ENCODE measurements at places on chromosomes 2 and 18. TPM values are rescaled to one million over a fixed set of nuclear protein-coding genes. Genes with fewer than 3 reads are reported as not detected.

Gene ATP8B1
- 13.0 TPM for total RNA-seq

Gene RAD51AP2
- 0.28 TPM for total RNA-seq

Gene SCN2A
- 1.0 TPM for total RNA-seq

Gene SERPINB12
- not detected for total RNA-seq

Gene CXCR4
- 11.9 TPM for total RNA-seq

Gene COL3A1
- 608 TPM for total RNA-seq

Gene TUBA4B
- total RNA-seq, result not detected

Gene GLS
- total RNA-seq, result 77.2 TPM

- H3K36me3 ChIP-seq, result peaks cover 70% of the 10 kb centered on the region
- no peak overlapping the region for H3K27ac ChIP-seq
- H3K4me1 ChIP-seq, result no peaks in the 10 kb centered on the region
- H3K4me3 ChIP-seq, result no peak overlapping the region
- no peak for DNase-seq
Observed at GRCh38 chr18:23552505-23552904, 33.8 kb downstream of the NPC1 start.

DNA sequence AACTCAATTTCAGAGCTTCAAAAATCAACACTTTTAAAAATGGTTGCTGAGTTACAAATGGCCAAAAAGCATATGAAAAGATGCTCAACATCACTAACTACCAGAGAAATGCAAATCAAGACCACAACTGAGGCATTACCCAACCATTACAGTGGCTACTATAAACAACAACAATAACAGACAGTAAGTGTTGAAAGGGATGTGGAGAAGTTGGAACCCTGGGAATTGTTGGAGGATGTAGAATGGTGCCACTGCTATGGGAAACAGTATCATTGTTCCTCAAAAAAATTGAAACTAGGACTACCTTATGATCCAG lies 173.3 kb upstream of the SPRED2 start:
- no peaks in the 10 kb centered on the region for H3K4me1 ChIP-seq
- H3K4me3 ChIP-seq, result no peak overlapping the region
- H3K27ac ChIP-seq, result no peak overlapping the region
- H3K27me3 ChIP-seq, result no peaks in the 10 kb centered on the region
- H3K36me3 ChIP-seq, result no peaks in the 10 kb centered on the region

DNA sequence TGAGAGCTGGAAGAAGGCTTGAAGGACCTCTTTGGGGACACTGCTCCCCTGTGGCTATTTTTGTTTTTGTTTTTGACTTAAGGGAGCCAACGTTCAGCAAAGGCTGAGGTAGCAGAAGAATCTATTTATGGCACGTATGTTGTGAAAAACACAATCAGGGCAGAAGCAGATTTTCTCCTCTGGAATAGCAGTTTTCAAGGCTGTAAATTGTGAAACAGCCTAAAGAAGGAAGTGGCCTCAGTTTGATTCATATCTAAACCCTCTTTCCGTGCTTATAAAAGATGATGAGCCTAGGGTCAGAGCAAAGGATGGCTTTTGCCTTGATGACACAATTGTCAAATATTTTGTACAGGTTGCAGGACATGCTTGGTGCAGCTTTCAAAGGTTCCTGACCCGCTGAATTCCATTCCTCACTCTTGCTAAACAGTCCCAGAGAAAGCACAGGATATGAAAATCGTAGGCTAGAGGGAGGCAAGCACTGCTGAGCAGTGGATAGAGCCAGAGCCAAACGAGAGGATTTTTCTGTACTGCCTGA lies 106.2 kb upstream of the DLX2 start:
- no peak for DNase-seq
- no peaks in the 10 kb centered on the region for H3K36me3 ChIP-seq
- no peaks in the 10 kb centered on the region for H3K4me1 ChIP-seq
- H3K27ac ChIP-seq, result no peak overlapping the region
- no peaks in the 10 kb centered on the region for H3K27me3 ChIP-seq

- no peaks in the 10 kb centered on the region for H3K36me3 ChIP-seq
- DNase-seq, result no peak
- no peak overlapping the region for H3K27ac ChIP-seq
Observed at GRCh38 chr18:73408469-73408868, 540.7 kb upstream of the NETO1 start.

GRCh38 chr2:98013407-98014042 lies 17.8 kb upstream of the TMEM131 start:
- no peaks in the 10 kb centered on the region for H3K36me3 ChIP-seq
- no peak overlapping the region for H3K4me3 ChIP-seq
- no peak for DNase-seq

GRCh38 chr2:197235711-197236110 lies 74.9 kb downstream of the ANKRD44 start:
- H3K27me3 ChIP-seq, result no peaks in the 10 kb centered on the region
- no peaks in the 10 kb centered on the region for H3K4me1 ChIP-seq
- no peak for DNase-seq
- no peak overlapping the region for H3K27ac ChIP-seq
- no peaks in the 10 kb centered on the region for H3K36me3 ChIP-seq
- H3K4me3 ChIP-seq, result no peak overlapping the region

DNA sequence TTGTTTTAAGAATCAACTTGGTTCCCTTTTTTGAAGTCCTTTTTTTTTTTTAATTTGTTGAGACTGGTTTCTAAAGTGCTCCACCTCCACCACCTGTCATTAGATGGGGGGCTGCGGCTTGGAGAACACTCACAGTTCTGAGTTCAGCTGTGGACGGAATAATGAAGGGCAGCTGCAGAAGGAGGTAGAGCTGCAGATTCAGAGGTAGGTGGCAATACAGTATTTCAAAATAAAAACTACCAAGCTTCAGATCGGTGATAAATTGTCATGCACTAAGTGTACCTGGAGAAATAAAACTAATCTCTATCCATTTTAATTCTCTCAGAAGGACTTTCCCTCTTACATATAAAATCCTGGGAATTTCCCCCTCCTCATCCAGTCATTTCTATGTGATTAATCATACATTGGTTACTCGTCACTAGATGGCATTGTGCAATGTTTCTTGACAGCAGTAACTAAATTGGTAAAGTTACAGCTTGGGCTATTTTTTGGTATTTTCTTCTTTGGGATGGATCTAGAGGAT lies 81.1 kb upstream of the SLC39A10 start:
- H3K27ac ChIP-seq, result no peak overlapping the region
- DNase-seq, result no peak
- H3K4me3 ChIP-seq, result no peak overlapping the region
- no peaks in the 10 kb centered on the region for H3K4me1 ChIP-seq
- no peaks in the 10 kb centered on the region for H3K36me3 ChIP-seq

- no peak overlapping the region for H3K4me3 ChIP-seq
- peaks cover 99% of the 10 kb centered on the region for H3K4me1 ChIP-seq
- H3K27me3 ChIP-seq, result no peaks in the 10 kb centered on the region
- no peaks in the 10 kb centered on the region for H3K36me3 ChIP-seq
Observed at GRCh38 chr2:159086342-159086741, 117.9 kb downstream of the TANC1 start.

DNA sequence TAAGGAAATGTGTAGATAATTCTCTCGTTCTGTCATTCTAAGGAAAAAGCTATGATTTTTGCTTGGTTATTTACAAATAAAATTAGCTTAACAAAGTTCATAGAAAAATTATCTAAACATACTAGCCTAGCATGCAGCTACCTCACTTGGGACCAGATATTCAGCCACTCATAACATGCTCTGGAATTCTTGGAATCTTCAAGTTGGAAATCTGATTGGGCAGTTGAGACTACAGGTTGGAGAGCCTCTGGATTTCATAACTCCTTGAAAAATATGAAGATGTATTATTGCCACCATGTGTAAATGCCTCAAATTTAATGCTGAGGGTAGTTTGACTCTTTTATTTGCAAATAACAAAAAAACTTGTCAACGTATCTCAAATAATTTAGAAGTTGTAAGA lies 132.2 kb upstream of the GULP1 start:
- H3K4me1 ChIP-seq, result no peaks in the 10 kb centered on the region
- no peak for DNase-seq
- H3K27me3 ChIP-seq, result no peaks in the 10 kb centered on the region
- no peak overlapping the region for H3K27ac ChIP-seq

DNA sequence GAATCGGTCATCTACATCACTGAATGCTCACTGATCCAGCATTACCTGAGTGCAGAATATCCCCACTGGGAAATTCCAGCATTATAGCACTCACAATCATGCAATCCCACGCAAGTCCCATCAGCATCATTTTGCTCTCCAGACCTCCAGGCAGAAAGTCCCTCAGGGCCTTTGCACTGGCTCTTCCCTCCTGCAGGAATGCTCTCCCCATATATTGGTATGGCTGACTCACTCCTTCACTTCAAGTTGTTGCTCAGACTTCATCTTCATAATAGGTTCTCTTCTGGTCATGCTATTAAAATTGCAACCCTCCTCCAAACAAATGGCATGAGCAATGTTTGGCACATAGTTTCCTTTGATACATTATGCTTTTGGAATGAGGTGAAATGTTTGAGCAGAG lies 64.7 kb upstream of the CELF4 start:
- H3K4me3 ChIP-seq, result no peak overlapping the region
- no peaks in the 10 kb centered on the region for H3K27me3 ChIP-seq
- no peaks in the 10 kb centered on the region for H3K4me1 ChIP-seq
- no peak for DNase-seq
- no peak overlapping the region for H3K27ac ChIP-seq

DNA sequence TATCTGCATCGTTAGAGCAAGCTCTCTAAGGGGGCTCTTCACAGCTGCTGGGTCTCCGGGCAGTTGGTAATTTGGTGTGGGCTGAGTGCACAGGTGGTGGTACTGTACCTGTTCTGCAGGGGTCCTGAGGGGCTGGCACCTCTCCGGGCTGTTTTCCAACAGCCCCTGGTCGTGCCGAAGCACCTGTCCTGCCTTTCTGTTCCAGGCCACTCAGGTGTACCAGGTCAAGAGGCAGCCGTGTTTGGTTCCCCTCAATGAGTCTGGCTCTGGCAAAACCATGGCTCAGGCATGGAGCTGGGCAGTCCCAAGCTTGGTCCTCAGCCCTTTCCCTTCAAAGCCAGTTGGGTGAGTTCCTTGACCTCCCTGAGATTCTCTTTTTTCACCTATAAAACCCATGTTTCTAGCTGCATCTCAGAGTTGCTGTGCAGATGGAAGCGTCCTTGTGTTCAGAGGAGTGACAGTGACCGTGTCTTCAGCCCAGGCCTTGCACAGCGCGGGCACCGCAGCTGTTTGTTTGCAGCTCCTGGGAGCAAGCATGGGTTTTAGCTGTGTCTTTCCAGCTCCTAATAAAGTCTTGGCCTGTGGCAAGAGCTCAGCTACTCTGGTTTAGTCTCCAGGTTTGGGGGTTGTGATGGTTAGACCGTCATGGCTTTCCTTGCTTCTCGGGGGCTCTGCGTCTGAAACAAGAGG lies 110.9 kb downstream of the GLI2 start:
- H3K36me3 ChIP-seq, result no peaks in the 10 kb centered on the region
- H3K4me3 ChIP-seq, result no peak overlapping the region
- H3K27ac ChIP-seq, result no peak overlapping the region
- no peak for DNase-seq
- H3K4me1 ChIP-seq, result no peaks in the 10 kb centered on the region
- no peaks in the 10 kb centered on the region for H3K27me3 ChIP-seq

DNA sequence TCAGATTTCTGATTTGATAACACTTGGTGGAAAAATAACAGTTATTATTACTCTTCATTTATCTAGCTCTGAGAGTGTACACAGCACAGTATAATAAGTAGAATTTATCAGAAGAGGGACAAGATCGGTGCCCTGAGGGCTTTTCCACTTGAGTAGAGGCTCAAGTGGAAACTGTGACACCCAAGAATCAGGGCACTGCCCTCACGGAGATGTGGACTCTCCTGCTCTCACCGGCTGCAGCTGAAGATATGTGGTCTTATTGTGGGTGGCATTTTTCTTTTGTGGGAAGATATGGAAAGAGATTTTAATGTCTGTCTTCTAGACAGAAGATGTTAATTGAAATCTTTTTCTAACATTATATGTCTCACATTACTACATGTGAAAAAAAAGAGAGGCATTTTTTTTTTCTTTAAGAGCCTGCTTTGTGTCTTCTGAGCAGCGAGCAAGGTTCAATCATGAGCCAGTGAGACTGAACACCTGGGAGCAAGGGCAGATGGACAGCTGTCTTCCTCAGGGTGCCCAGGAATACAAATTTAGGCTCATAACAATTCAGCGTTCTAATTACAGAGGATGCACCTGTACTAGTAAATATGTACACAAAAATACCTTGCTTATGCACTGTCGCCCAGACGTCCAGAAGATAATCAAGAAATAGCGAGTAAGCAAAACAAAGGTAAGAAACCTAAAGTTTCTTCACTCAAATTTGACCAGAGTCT lies 1098.2 kb upstream of the FANCL start:
- H3K27ac ChIP-seq, result no peak overlapping the region
- H3K27me3 ChIP-seq, result no peaks in the 10 kb centered on the region
- no peaks in the 10 kb centered on the region for H3K36me3 ChIP-seq
- no peaks in the 10 kb centered on the region for H3K4me1 ChIP-seq

GRCh38 chr2:62217970-62218369 lies 22.1 kb downstream of the B3GNT2 start:
- no peaks in the 10 kb centered on the region for H3K4me1 ChIP-seq
- peaks cover 7% of the 10 kb centered on the region for H3K36me3 ChIP-seq
- H3K4me3 ChIP-seq, result no peak overlapping the region
- DNase-seq, result no peak
- H3K27me3 ChIP-seq, result no peaks in the 10 kb centered on the region

DNA sequence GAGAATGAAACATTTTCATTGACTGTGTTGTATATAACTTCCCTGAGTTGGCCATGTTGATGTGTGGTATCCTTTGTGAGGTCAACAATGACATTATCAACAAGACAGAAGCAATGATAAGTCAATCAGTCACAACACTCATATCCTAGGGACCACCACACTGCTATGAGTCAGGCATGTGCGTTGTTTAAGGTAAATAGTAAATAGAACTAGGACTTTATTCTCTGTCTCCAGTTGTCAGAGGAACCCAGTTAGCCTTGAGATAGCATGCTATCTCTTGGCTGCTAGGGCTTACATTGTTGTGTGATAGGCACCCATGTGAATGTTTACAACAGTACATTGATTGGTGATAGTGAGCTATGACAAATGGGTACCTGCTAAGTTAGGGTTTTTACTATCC lies 37.3 kb downstream of the GPD2 start:
- H3K4me3 ChIP-seq, result no peak overlapping the region
- H3K36me3 ChIP-seq, result no peaks in the 10 kb centered on the region
- H3K4me1 ChIP-seq, result peaks cover 18% of the 10 kb centered on the region
- no peaks in the 10 kb centered on the region for H3K27me3 ChIP-seq

DNA sequence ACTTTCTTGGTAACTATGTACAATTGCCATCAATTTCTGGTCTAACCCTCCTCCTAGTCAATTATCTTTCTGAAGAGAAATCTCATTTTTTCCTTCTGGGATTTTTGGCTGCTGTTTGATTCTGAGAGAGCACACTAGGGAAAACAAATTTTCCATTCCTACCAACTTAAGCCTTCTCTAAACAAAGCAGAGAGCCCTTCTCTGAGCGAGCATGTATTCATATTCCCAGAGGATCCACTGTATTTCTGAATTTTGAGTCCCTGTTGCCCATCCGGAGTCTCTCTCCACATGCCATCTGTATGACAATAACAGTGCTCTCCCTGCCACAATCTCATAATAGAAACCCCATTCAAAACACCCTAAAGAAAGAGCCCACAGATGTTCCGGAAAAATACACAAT lies 78.5 kb downstream of the MAIP1 start:
- no peaks in the 10 kb centered on the region for H3K4me1 ChIP-seq
- H3K36me3 ChIP-seq, result no peaks in the 10 kb centered on the region
- DNase-seq, result no peak
- no peaks in the 10 kb centered on the region for H3K27me3 ChIP-seq
- no peak overlapping the region for H3K27ac ChIP-seq

Data from right atrium auricular region (tissue), 2 donors.